ENCODE measurements at places on chromosomes 4 and X.

GRCh38 chrX:21156632-21157031 is 217.6 kb upstream of the CNKSR2 start:
- no peak for DNase-seq

GRCh38 chrX:114889481-114889880 is 127.9 kb downstream of the IL13RA2 start:
- no peak for DNase-seq

GRCh38 chr4:2787230-2788100 is 5.4 kb upstream of the SH3BP2 start:
- DNase-seq: no peak

- DNase-seq: no peak
Observed at GRCh38 chr4:133808151-133808550, 393.4 kb downstream of the PABPC4L start.

- DNase-seq: no peak
Observed at GRCh38 chr4:109658871-109659410, 44.3 kb downstream of the CASP6 start.

- no peak for DNase-seq
Observed at GRCh38 chrX:46601283-46601682, 27.7 kb downstream of the CHST7 start.

GRCh38 chrX:141467442-141467841 is 117.1 kb downstream of the SPANXA1 start:
- no peak for DNase-seq

DNA sequence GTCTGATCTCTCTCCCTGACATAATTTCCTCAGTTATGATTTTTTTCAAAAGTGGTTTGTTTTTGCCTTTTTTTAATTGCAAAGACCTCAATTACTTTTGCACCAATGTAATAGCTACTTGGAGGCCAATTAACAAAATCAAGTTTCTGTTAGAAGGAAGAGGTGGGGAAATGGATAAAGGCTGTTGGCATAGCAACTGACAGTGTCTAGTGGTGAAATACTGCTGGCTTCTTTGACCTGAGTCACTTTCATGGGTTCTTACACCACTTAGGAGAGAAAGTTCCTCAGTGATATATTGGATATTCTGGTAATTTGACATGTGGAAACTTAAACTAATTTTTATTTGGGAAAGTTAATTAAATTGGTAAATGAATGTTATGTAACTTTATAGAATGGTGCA is 26.5 kb upstream of the ATP8A1 start:
- DNase-seq: no peak

DNA sequence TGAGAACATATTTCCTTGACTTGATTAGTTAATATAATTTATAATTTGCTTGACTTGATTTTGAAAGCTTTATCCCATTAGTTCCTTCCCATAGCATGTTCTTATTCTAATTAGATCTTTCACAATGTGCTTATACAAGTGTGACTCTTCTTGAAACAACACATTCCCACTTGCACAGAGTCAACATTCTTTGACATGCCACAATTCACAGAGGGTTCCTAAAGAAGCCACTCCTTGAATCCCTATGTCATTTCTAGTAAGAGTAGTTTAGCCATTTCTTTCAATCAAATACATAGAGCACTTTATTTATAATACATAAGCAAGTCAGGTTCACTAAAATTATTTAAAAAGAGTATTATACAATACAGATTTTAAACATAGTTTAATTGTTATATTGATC is 228.9 kb upstream of the GRID2 start:
- DNase-seq: no peak

GRCh38 chrX:104566681-104567501 is 892 bp downstream of the IL1RAPL2 start:
- no peak for DNase-seq

DNA sequence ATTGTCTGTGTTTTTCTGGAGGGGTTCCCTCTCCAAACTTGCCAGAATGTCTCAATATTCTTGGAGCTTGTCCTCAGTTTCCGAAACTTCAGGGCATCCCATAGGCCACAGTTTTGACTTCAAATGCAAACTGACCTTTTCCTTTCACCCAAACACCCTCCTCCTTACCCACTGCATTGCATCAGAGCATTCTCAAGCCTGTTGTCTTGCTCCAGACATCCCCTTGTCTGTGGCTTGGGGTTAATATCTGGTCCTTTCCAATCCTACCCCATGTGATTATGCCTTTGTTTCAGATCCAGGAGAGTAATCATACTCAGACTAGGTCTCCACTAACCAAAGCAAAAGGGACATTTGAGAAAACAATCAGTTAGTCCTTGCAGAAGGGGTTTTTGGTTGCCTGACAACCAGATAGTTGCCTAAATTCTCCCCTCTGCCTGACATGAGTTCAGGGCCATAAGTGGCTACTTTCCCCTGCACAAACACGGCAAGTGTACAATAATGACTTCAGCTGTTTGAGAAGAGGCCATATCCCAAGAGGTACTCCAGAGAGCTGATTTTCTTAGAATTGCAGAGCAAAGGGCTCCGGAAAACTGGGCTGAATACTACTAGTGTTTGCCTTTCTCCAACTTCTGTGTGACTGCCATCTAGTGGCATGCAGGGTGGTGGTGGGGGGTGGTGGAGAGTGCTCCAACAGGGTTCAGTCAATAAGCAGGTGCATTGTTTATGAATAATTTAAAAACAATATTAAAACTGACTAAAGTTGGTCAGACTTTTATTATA is 130.2 kb downstream of the CHRDL1 start:
- peak; percentile 9 for DNase-seq

GRCh38 chrX:106467422-106467821 is 144.4 kb upstream of the RADX start:
- DNase-seq: no peak

GRCh38 chrX:46912603-46913491 is 626 bp downstream of the JADE3 start:
- peak; percentile 5 for DNase-seq

- DNase-seq: no peak
Observed at GRCh38 chr4:77742054-77742453, 77.1 kb downstream of the CNOT6L start.

DNA sequence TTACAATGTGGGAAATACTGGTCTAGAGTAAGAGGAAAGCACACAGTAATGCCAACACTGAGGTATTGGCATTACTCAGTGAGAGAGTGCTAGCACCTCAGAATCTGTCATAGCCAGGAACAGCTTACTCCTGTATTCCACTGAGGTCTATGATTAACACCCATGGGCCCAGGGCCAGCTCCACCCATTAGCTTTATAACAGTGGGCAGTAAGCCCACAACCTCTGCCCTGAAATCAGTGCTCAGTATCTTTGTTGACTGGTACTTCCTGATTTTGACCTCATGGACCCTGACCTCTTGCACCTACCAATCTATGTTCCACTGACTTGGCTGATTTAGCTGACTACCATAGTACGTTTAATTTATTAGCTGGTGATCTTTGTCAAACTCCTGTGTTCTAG is 56.1 kb downstream of the LANCL3 start:
- DNase-seq: no peak

GRCh38 chrX:19931146-19931545 is 43.7 kb upstream of the SH3KBP1 start:
- no peak for DNase-seq

GRCh38 chr4:121062521-121062920 is 9.8 kb downstream of the NDNF start:
- DNase-seq: no peak

DNA sequence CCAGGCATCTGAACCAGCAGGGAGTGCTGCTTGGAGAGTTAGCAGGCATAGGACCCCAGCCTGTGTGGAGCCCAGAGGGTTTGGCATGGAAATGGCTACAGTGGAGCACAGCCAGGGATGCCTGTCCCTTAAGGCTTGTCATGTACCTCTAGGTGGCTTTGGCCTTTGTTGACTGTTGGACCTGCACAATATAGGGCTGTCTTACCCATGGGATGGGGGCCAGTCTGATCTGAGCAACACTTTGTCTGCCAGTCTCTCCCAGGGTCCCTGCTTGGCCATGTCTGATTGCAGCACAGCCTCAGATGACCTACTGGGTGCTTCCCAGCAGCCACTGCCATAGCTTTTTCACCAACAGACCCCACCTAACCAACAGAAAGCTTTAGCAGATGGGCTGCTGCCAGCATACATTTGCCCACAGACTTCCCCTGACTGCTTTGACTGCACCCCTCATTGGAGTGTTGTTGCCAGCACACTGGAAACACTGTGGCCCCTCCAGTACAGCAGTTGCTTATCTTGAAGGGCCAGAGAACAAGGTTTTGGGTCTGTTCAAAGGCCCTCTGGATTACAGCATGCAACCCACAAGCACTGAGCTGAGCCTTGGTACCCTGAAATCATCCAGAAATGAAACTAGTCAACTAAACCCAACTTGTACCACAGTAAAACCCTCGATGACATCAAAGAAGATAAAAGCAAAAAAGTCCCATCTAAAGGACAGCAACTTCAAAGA is 22.1 kb downstream of the ANAPC10 start:
- DNase-seq: no peak

DNA sequence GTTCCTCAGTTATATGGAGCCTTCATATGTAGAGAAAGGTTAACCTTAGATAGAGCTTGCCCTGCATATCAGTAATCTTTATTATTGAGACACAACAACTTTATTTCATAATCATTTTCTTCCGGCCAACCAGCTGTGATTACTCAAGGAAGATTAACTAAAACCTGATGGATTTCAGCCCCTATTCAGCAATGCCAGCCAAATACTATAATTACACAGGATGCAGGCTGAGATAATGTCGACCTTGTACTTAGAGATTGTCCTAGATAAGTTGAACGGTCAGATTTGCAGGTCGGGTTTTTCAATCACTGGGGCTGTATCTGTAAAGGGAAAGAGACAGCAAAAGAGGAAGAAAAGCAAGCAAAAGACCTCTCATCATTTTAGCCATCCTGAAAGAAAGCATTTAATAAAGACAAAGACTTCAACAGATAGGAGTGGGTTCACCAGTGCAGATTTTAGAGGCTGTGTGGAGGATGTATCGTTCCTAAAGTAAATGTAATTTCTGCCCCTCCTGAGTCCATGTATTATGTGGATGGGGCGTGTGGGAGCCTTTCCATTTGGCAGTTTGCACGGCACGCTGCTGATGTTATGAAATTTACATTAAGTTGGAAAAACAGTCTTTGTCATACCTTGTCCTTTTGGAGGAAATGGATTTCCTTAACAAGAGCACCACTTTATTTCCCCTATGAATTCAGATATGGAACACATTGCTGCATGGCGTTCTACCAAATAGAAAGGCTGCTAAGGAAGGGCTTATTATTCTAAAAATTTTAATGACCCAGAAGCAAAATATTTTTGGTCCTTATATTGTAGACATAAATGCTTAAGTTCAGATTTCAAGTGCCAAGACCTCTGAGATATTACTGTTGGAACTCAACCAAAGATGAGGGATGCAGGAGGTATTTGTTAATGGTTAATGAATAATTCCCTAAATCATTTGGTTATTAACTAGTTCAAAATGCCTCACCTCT is 496.7 kb downstream of the SPRY1 start:
- DNase-seq: no peak

- DNase-seq: no peak
Observed at GRCh38 chr4:75737398-75737797, 13.0 kb downstream of the USO1 start.

- no peak for DNase-seq
Observed at GRCh38 chr4:76326515-76326914, 20.0 kb downstream of the STBD1 start.

DNA sequence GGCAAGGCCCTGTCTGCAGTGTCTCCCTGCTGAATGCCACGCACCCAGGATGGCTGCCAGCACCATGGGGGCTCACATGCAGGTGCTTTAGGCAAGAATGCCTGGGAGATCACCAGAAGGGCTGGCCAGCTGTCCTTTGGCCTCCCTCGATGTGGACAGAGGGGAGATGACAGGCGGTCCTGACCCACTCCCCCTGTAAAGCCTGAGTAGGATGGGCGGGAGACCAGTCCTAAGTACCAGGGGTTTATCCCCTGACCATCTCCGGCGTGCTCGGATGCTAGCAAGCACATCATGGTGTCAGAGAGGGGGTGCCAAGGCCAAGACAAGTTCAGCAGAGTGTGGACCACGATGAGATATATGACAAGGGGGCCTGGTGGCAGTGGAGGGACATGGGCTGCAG is 5.3 kb downstream of the PDZD4 start:
- DNase-seq: no peak

- no peak for DNase-seq
Observed at GRCh38 chr4:119162174-119162573, 26.5 kb downstream of the MYOZ2 start.

- no peak for DNase-seq
Observed at GRCh38 chr4:89324671-89325070, 17.1 kb upstream of the GPRIN3 start.

DNA sequence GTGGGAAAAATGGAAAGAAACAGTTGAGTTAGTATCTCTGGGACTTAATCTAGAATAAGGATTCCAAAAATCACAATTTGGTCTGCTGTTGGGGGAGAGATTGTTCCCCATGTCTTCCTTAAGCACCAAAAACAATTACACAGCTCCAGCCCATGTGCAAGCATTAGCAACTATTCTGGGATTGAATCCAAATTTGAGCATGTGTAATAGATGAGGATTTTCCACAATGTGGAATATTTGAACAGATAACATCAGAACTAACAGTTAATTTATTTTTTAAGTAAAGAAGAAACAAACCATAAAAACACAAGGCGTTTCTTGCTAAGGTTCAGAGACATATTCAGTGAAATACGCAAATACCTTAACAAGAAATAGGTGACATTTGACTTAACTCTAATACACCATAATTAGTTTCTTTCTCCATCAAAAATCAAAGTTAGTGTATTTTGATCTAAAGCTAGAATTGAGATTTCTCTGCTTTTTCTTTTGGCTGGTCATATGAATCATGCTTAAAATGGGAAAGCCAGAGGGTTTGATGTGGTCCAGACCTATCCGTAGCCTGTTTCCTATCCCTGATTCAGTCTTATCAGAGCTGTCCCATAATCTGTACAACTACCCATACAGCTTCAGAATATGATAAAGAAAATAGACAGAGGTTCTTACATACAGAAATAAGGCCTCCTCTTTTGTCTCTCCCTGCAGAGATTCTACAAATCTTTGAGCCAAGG is 413.4 kb downstream of the PACRGL start:
- DNase-seq: peak; percentile 21

DNA sequence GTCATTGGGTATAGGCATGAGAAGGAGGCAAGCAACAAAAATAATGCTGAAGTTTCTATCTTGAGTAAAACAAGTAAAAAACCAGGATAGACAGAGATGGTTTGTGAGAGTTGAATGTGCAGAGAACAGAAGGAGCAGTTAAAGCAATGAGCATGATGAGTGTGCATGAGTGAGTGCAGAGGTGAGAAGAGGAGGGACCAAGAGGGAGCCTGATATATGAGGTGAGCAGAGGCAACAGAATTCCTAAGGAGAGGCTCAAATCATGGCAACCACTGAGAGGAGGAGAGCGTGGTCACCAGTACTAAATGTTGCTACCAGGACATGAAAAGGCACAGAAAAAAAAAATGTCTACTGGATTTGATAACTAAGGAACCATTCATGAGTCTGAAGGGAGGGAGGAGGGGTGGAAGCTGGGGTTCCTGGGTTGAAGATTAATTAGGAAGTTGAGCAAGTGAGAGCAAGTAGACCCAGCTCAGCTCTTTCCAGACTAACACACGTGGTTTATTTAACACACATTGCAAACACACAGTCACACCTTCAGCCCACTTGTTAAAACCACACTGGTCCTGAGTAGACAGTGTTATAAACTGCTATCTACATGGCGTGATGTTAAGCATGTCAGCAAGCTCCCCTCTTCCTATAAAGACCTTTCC is 69.0 kb upstream of the IQCM start:
- DNase-seq: no peak

GRCh38 chrX:2863646-2864045 is 34.9 kb downstream of the GYG2 start:
- no peak for DNase-seq

GRCh38 chrX:31170792-31171191 is 99.0 kb upstream of the FTHL17 start:
- DNase-seq: no peak

- DNase-seq: no peak
Observed at GRCh38 chr4:106032851-106033286, 137.6 kb downstream of the NPNT start.
